ENCODE measurements at places on chromosomes 16 and 17. TPM values are rescaled to one million over a fixed set of nuclear protein-coding genes. Genes with fewer than 3 reads are reported as not detected.

Gene SMPD3
- total RNA-seq, result not detected

Gene PLA2G10
- total RNA-seq, result not detected

Gene SRL
- not detected for total RNA-seq

Gene RAB37
- total RNA-seq, result not detected

Gene OTOA
- total RNA-seq, result not detected

Gene WNK4
- 0.44 TPM for total RNA-seq

Gene CLEC18A
- 0.66 TPM for total RNA-seq
